ENCODE measurements at places on chromosomes 12 and 14.

GRCh38 chr14:68628605-68629310 is 164.1 kb downstream of the ZFP36L1 start:
- DNase-seq: peak; percentile 29

- DNase-seq: no peak
Measured at GRCh38 chr12:39165338-39165737, 259.9 kb upstream of the CPNE8 start.

DNA sequence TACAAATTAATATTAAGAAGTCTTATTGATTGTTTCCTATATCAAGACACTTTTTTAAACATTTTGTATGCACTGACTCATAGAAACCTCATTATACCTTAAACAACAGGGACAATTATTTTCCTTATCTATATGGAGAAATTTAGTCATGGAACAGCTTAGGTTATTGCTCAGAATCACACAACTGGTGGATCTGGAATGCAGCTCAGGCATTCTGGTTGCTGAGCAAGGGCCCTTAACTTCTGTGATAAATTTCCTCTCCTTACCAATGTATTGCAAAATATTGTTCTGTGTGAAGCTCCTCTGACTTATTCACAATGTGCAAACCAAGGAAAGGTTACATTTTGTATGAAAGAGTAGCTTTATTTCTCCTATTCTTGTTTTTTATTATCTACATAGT is 817.8 kb downstream of the LRFN5 start:
- no peak for DNase-seq

- no peak for DNase-seq
Measured at GRCh38 chr12:68100241-68100640, 59.3 kb downstream of the IFNG start.

DNA sequence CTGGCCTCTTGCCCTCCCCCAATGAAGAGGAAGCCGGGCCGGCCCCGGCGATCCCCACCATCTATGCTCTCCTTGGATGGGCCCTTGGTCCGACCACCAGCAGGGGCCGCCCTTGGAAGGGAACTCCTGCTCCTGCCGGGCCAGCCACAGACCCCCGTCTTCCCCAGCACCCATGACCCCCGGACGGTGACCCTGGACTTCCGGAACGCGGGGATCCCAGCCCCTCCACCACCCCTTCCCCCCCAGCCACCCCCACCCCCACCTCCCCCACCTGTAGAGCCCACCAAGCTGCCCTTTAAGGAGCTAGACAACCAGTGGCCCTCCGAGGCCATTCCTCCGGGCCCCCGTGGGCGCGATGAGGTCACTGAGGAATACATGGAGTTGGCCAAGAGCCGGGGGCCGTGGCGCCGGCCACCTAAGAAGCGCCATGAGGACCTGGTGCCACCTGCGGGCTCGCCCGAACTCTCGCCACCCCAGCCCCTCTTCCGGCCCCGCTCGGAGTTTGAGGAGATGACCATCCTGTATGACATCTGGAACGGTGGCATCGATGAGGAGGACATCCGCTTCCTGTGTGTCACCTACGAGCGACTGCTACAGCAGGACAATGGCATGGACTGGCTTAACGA is 19.4 kb downstream of the SETD1B start:
- no peak for DNase-seq

DNA sequence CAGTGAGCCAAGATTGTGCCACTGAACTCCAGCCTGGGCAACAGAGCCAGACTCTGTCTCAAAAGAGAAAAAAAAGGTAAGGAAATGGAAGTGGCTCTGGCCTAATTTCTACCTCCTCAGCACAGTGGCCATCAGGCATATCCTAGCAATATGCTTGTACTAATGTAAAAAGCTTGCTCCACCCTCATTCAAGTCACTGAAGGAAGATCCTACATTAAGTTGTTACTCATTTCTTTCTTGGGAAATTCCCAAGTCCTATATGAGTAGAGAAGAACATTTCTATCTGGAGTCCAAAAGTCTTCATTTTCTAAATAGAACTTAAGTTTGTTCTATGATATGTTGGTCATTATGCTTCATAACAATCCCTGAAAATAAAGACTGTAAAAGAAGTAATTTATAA is 67.3 kb upstream of the HOXC13 start:
- no peak for DNase-seq

GRCh38 chr12:71266606-71267005 is 108.8 kb upstream of the TSPAN8 start:
- DNase-seq: no peak

GRCh38 chr14:94342334-94342934 is 19.3 kb upstream of the SERPINA6 start:
- DNase-seq: no peak

DNA sequence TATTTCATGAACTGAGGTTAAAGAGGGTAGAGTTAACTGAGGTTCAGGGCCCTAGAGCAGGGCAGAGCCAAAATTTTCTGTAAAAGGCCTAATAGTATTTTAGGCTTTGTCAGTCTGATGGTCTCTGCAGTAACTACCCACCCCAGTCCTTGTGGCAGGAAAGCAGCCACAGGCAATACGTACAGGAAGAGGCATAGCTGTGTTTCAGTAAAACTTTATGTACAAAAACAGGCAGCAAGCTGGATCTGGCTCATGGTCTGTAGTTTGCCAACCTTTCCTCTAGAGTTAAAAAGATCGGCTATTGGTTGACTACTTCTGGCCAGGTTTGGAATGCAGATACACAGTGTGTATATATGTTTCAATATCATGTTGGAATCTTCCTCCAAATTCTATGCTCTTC is 17.2 kb downstream of the TM7SF3 start:
- no peak for DNase-seq

- no peak for DNase-seq
Measured at GRCh38 chr12:31362115-31362758, 36.3 kb upstream of the SINHCAF start.

DNA sequence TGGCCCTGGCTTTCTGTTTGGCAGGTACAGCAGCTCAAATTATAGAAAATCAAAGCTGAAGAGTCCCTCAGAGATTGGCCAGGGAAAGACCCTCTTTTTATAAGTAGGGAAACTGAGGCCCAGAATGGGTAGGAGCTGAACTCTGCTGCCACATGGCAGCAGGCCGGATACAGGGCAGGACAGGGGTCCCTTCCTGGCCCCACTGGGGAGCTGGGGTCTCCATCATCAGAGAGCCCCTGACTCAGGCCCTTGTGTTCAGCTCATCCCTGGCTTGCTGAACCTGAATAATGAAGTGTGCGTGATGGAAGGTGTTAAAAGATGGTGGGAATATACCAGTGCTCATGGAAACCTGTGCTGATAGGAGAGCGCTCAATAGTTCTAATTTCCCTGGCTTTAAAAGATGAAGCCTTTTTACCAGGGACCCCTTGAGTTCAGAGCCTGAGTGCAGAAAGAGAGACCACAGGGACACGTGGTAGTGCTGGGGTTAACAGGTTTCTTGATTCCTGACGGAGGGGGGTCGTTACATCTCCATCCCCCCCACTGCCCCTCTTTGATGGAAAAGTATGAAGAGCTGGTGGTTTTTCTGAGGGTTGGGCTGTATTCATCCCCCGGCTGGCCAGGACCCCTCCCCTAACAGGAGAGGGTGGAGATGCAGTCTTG is 4.4 kb downstream of the DLK1 start:
- DNase-seq: no peak

- DNase-seq: no peak
Measured at GRCh38 chr12:111160350-111161241, 208.3 kb downstream of the PHETA1 start.

DNA sequence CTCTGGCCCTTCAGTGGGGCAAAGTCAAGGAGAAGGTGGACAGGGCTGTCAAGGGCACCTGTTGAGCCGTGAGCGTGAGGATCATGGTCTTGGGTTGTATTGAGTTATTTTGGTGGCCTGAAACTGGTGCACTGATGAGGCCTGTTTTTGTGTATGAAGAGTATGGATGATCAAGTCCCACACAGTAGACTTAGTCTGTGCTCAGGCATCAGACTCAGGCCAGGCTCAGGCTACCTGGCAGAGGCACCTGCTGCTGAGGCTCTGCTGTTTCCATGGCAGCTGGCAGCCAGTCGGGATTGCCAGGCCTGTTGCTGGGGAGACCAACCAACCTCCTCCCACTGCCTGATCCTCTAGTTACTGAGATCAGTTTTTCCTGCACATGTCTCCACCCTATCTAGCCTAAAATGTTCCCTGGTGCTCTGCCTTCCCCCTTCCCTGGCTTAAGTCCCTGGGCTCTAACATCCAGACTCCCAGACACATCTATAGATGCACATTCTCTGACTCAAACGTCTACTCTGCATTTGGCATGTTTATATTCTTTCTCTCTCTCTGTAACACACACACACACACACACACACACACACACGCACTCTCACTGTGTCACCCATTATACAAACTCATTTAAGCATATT is 5.1 kb downstream of the JPH4 start:
- no peak for DNase-seq

DNA sequence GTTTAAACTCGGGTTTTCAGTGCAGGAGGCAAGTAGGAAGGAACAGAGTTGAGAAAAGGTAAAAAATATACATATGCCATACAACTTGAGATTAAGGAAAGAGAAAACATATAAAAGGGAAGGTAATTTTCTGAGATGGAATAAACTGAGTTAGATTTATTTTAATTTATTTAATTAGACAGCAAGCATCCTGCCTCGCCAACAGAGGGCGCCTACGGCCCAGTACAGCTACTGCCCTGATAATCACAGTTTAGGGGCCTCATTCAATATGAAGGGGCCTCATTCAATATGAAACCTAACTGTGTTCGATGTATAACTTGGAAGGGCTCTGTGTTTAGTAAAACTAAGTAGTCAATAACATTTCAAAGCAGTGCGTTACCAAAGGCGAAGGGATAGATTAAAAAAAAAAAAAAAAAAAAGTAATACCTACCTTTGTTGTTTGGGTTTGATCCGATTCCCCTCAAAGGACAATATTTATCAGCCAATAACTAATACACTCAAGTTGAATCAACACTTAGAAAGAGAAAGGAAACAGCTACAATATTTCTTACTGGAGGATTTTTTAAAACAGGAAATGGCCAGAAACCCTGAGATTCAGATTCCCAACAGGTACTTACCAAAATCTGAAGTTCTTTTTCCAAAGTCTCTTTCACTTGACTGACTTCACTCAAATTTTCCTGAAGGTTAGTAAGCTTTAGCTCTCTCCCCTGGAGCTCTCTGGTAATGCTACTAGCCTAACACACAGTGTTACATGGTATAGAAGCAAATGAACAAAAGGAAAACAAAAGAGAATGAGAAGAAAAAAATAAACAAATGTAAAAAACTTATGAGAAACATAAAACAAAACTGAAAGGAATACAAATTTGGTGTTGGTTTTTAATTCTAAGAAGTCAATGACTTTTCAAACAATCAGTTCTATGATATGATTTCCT is 70.0 kb upstream of the VPS33A start:
- DNase-seq: peak; percentile 17

- no peak for DNase-seq
Measured at GRCh38 chr12:102326982-102327381, 129.3 kb upstream of the PMCH start.

GRCh38 chr12:13570005-13570694 is 373.6 kb downstream of the EMP1 start:
- DNase-seq: no peak

DNA sequence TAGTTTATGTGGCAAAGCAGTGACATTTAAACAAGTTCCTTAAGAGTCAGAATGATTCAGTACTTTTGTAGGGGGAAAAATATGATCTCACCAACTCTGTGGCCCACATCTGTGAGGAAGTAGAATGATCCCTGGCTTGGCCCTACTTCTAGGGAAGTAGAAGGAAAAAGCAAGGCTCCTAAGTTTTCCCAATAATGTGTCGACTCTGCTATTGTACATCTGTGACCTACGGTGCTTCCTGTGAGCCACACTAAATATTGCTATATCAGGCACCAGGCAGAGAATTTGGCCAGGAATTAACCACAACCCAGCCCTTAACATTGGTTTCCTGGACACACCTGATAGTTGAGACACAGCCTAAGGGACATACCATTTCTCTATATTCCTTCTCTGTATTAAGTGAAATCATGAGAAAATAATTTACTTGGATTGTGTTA is 9.3 kb upstream of the NID2 start:
- no peak for DNase-seq

GRCh38 chr12:118311666-118312065 is 61.0 kb downstream of the TAOK3 start:
- no peak for DNase-seq

GRCh38 chr12:106924268-106924861 is 31.3 kb upstream of the TMEM263 start:
- no peak for DNase-seq

GRCh38 chr14:81276073-81277069 is 55.6 kb upstream of the GTF2A1 start:
- DNase-seq: no peak

GRCh38 chr14:54475911-54476310 is 12.9 kb downstream of the GMFB start:
- no peak for DNase-seq

- DNase-seq: no peak
Measured at GRCh38 chr14:72528059-72528862, 365.6 kb downstream of the DPF3 start.

GRCh38 chr14:99522457-99522891 is 41.3 kb downstream of the CCNK start:
- DNase-seq: no peak

GRCh38 chr14:21525962-21526671 is at the start of gene SALL2:
Gene SALL2 (minus strand): TSS chr14:21526346. CDS start chr14:21526127, 219 bp downstream.
- peak; percentile 68 for DNase-seq

- no peak for DNase-seq
Measured at GRCh38 chr14:20341646-20342045, 1.8 kb upstream of the PARP2 start.

DNA sequence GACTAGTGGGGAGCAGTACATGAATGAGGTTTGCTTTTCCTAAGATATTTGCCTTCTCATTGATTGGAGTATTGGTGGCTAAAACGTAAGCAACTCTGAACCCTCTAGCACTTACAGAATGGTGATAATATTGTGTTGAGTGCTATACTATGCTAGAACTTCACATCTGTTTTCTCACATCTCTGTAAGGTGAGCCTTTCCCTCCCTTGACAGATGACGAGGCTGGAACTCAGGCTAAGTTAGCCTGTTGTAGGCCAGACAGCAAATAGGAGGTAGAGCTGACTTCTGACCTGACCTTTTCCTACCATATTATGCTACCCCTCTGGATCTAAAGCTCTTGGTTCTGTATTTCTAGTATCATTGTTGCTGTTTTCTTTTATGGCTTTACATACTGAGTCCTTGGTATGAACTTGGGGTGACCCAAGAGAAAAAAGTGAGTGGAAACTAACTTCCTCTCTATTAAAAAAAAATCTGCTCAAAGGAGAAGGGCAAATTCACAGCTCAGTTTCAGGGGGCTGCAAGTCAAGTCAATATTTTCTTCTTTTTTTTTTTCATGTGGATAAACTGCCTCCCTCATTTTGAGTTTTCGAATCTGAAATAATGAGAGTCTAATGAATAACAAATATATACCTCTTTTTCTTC is 85.9 kb downstream of the CRADD start:
- no peak for DNase-seq

GRCh38 chr14:43356979-43357545 is 1150.0 kb downstream of the FSCB start:
- no peak for DNase-seq

DNA sequence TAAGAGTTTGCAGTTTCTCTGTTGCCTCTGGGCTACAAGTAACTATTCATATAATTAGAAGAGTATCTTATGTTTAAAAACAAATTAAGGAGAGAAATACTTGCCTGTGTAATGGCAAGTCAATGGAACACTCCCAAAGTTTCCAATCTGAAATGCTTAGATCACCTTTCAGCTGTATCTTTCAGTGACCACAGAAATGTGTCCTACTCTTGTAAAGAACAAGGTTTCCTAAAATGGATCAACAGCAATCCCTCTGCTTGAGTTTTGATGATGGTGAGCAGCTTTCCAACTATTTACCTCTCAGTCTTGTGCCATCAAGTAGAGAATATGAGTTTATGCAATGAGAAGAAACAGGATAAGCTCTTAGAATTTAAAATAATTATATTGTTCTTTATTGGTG is 92.9 kb downstream of the ERGIC2 start:
- DNase-seq: no peak
